Stimulated activated CD8-positive, alpha-beta memory T cell treated with anti-CD3 and anti-CD28 coated beads, Interleukin-7, amount 100 ng/mL, for 48 hours (primary cell): ENCODE measurements at places on chromosomes 16 and 17.

DNA sequence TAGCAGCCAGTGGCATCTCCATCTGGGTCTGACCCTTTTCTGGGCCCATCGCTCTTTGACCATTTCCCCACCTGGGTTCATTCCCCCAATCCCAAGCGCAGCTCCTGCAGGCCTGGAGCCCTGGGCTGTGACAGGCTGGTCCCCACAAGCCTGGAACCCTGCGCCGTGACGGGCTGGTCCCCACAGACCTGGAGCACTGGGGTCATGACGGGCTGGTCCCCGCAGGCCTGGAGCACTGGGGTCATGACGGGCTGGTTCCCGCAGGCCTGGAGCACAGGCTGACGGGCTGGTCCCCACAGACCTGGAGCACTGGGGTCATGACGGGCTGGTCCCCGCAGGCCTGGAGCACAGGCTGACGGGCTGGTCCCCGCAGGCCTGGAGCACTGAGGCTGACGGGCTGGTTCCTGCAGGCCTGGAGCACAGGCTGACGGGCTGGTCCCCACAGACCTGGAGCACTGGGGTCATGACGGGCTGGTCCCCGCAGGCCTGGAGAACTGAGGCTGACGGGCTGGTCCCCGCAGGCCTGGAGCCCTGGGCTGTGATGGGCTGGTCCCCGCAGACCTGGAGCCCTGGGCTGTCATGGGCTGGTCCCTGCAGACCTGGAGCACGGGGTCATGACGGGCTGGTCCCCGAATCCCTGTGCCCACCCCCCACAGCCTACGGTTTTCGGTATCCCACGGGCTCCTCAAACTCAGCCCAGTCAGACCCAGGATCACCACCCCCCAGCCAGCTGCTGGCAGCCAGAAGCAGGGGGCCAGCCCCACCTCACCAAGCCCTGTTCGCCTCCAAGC lies 16.6 kb downstream of the TMC6 start:
- no peak for DNase-seq

DNA sequence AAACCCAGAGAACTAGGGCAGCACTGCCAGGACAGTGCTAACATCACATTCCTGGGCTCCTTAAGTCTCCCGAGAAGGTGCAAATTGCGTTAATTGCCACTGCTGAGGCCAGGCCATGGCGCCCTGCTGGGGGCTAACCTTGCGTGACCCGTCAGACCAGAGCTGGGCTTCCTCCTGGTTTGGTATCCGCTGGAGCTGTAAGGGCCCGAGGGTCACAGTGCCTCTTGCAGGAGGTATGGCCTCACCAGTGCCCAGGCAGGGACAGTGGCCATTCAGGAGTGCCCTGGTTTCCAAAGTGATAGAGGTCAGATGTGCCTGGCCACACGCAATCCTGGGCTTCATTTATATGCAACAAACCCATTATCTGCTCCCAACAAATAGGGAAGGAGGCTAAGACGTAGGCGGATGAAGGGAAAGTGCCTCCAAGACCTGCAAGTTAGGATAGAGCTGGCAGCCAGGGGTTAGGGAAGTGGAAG lies 17.7 kb upstream of the ADCY9 start:
- no peak for DNase-seq

- no peak for DNase-seq
Measured at GRCh38 chr16:58556678-58557077, 41.4 kb downstream of the SETD6 start.

GRCh38 chr16:79784007-79784406 lies 183.5 kb upstream of the MAF start:
- no peak for DNase-seq

DNA sequence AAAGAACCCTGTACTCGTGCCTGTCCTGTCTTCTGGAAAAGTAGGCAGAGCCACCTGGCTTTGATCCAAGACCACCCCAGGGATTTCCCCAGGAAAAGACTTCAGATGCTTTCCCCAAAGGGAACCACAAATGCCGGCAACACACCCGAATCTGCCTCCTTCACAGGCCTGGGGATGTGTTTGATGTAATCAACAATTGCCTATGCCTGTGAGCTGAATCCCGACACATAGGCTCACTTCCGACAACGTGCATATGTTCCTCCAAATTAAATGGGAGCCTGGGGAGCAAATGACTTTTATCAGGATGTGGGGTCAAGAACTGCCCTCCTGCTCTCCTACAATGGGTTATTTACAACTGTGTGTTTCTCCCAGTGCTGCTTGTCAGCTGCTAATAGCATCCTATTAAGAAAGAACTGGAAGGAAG lies 535.2 kb upstream of the CDH11 start:
- no peak for DNase-seq

DNA sequence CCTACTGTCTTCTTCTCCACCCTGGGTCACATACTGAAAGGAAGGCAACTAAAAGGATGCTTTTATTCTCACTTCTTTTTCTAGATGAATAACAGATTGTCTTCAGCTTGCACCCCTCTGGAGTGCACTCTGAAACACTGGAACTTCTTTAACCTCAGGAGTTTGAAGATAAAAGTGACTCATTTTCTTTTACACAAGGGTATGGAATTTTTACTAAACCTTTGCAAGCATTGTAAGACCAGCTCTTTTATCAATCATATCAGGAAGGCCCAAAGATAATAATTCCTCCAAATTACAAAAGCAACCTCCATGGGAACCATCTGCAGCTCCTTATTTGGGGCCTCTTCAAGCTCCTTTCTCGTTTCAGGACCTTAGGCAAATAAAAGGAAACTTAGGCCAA lies 193.5 kb upstream of the KIF2B start:
- DNase-seq = no peak

- DNase-seq = no peak
Measured at GRCh38 chr17:2263183-2264066, 40.2 kb downstream of the SMG6 start.

- no peak for DNase-seq
Measured at GRCh38 chr16:30491744-30492308, 19.3 kb downstream of the ITGAL start.

- DNase-seq = no peak
Measured at GRCh38 chr17:33199571-33200510, 93.3 kb downstream of the ASIC2 start.

GRCh38 chr17:57422574-57423164 lies 166.3 kb downstream of the MSI2 start:
- DNase-seq = no peak

DNA sequence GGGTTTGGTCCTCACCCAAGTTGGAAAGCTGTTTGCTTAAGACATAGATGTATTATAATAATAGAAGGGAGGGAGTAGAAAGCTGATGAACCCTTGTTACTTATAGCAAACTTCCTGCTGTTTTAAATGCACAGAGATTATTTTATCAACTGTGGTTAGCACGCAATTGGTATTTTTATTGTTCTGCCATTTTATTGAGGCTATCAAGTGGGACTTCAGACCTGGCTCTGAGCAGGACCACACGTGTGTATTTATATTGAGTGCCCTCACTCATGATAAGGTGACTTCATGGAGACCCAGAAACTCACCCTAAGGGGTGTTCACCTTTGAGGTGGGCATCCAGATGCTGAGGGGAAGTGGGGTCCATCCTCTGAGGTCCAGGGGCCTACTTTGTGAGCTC lies 17.0 kb downstream of the KLHL36 start:
- no peak for DNase-seq

- no peak for DNase-seq
Measured at GRCh38 chr16:89141884-89142267, 29.7 kb upstream of the CDH15 start.

- no peak for DNase-seq
Measured at GRCh38 chr17:79930062-79930876, 91.0 kb upstream of the CBX4 start.

GRCh38 chr16:85436636-85437165 lies 176.4 kb upstream of the GSE1 start:
- DNase-seq = no peak

DNA sequence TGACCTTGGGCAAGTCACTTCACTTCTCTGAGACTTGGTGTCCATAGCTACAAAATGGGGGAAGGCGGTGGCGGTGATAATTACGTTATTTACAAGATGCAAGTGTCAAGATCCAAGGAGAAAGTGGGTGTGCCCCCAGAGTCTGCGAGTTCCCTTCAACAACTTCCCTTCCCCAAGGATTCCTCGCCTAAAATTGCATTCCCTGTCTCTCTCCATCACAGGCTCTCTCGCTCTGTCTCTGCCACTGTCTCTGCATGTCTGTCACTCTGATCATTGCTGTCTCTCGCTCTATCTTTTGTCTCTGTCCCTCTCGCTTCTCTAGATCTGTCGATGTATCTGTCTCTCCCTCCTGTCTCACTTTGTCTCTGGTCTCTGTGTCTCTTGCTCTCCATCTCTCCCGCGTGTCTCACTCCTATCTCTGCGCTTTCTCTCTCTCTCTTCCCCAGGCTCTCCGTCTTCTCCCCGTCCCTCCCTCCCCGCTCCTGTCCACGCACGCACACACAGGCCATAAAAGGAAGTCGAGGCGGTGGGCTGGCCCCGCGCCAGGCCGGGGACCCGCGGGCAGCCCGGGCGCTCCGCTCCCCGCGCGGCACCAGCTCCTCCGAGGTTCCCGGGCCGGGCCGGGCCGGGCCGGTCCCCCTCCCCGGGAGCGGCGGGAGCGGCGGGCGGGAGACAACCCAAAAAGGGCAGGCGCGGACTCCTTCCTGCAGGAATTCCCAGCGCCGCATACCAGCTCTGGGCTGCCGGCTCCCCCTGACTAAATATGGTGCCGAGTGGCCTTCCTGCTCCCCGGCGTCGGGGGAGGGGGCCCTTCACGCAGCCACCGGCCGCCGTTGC lies 1.1 kb upstream of the MYH11 start:
- DNase-seq = no peak

- DNase-seq = no peak
Measured at GRCh38 chr17:73028299-73028755, 64.2 kb downstream of the SLC39A11 start.

GRCh38 chr17:32342603-32343325 lies 791 bp upstream of the C17orf75 start:
- DNase-seq = no peak

DNA sequence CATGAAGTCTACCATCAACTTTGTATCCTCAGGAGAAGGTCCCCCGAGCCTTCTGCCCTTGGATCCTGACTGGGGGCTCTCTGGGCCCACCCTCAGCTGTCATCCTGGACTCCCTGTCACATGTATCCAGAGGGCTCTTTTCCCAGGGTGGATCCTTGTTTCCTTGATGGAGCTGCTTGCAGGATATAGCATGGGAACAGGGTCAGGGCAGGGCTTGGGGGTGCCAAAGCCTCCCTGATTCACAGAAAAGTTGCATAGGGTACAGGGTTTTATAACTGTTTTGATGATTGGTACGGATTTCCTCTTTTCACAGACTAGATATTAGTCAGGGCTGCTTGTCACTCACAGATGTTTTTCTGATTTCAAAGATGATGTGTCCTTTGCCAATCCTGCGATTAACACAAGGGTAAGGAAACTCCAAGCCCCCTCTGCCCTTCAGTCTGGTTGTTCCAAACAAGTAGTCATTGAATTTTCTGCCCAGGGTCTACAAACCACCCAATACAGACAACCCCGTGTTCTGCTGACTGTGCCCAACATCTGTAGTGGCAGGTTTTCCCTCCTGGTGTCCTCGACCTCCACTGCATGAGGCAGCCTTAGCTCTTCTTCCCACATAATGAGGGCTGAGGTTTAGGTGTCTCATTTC lies 20.6 kb upstream of the SLC35G3 start:
- DNase-seq = peak; percentile 34

DNA sequence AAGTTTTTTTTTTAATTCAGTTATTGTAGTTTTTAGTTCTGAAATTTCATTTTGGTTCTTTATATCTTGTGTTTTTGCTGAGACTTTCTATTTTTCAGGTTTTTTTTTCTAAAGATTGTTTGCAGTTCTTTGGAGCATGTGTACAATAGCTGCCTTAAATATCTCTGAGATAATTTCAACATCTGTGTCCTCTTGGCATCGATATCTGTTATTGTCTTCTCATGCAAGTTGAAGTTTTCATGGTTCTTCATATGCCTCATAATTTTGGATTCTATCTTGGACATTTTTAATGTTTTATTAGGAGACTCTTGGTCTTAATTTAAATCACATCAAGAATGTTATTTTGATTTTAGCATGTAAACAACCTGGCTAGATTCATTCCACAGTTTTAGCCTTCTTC lies 22.8 kb downstream of the COX11 start:
- DNase-seq = no peak

GRCh38 chr17:47822785-47823184 lies 1.2 kb upstream of the OSBPL7 start:
- no peak for DNase-seq

- DNase-seq = no peak
Measured at GRCh38 chr17:61149862-61150362, 249.7 kb upstream of the TBX2 start.

GRCh38 chr17:83195330-83196023 lies 116.1 kb downstream of the METRNL start:
- no peak for DNase-seq

DNA sequence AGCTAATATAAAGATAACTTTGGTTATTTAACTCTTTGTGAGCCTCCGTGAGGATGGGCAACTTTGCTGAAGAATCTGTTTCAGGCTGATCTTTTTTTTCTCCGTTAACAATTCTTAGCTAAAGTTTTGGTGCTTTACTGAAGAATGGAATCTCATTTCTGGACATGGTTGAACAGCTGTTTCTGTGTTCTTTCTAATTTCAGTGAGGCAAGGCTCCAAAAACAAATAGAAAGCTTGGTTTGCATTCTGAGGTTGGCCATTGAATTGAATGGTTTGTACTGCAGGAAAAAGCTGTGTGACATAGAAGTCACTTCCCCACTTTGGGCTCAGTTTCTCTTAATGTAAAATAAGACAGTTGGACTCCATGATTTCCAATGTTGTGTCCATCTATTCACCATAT lies 22.3 kb upstream of the HLF start:
- no peak for DNase-seq

GRCh38 chr17:45837603-45838002 lies 7.1 kb upstream of the SPPL2C start:
- DNase-seq = no peak
